ENCODE measurements at places on chromosomes 16 and 17. TPM values are rescaled to one million over a fixed set of nuclear protein-coding genes. Genes with fewer than 3 reads are reported as not detected.

SHCBP1 gene
- total RNA-seq, result 49.5 TPM

DNA sequence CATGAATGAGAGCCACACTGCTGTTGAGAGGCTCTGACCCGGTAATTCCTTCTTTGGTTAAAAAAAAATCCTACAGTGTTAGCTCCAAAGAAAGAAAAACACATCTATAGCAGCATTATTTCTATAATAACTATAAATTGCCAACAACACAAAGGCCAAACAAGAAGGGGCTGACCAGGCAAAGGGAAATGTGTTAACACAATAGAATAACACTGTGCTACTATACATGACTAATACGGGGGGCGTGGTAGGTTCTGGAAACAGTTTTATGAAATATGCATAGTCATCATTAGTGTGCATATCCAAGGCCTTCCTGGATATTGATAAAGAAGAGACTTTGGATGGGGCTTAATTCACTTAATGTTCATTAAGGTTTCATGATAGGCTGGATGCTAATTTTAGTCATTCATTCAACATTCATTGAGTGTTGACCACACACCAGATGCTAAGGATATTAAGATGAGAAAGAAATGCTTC, 50.0 kb upstream of the CCL1 start:
- no peak for DNase-seq

GRCh38 chr17:39599665-39600231, 8.0 kb downstream of the NEUROD2 start:
- DNase-seq, result no peak

DNA sequence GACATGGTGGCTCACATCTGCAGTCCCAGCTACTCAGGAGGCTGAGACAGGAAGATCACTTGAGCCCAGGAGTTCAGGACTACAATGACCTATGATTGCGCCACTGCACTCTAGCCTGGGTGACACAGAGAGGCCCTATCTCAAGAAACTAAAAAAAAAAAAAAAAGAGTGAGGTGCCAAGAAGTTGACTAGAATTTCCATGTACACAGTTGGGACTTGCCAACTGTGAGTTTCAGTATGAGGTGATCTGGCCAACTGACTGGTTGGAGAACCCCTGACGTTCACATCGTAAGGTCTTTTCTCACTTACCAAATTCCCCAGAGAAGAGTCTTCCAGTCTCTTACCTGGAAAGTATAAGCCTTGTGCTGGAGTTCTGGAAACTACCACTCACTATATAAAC, 3.1 kb upstream of the MED11 start:
- DNase-seq, result no peak

- DNase-seq, result no peak
Observed at GRCh38 chr16:1532081-1532760, 1.2 kb upstream of the TMEM204 start.

GRCh38 chr17:50289991-50290702, 15.9 kb downstream of the TMEM92 start:
- no peak for DNase-seq

DNA sequence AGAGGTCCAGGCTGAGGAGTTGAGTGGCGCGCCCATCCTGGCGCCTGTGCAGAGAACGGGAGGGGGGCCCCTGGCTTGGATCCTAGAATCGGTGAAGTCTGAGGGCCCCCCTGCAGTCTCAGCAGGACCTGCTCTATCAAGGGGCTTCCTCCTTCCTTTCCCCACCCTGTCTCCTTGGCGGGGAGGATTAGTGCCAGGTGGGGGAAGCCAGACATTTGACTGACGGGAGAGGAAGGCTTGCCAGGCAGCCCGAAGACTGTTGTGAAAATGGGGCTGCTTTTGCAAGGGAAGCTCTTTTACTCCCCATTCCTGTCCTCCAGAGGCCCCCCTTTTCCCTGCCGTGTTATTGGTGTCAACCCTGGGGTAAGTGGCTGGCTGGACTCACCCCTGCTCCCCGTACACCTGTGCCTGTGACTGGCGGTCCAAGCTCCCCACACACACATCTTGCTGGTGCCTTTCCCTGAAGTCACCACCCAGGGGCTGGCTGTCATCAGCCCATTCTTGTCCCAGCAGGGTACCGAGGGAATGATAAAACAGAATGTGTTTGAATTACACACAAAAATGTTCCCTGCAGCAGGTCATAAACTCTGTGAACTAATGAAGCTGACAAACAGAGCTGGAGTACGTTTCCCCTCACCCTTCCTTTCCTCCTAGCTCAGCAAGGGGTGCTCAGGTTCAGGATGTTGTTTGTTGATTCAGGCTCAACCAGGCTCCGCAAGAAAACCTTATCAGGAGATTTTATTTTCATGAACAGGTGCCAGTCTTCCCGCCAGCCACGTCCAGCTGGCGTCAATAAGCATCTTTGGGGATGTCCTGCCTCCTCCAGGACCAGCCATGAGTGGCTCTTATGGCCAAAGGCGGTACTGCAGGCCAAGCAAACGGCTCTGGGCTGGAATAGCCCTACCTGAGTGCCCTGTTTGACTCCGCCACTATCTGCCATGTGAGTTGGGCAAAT, 4.4 kb upstream of the ARMC7 start:
- peak; percentile 77 for DNase-seq

- no peak for DNase-seq
Observed at GRCh38 chr17:7557147-7557764, 1.3 kb upstream of the TNFSF13 start.

DNA sequence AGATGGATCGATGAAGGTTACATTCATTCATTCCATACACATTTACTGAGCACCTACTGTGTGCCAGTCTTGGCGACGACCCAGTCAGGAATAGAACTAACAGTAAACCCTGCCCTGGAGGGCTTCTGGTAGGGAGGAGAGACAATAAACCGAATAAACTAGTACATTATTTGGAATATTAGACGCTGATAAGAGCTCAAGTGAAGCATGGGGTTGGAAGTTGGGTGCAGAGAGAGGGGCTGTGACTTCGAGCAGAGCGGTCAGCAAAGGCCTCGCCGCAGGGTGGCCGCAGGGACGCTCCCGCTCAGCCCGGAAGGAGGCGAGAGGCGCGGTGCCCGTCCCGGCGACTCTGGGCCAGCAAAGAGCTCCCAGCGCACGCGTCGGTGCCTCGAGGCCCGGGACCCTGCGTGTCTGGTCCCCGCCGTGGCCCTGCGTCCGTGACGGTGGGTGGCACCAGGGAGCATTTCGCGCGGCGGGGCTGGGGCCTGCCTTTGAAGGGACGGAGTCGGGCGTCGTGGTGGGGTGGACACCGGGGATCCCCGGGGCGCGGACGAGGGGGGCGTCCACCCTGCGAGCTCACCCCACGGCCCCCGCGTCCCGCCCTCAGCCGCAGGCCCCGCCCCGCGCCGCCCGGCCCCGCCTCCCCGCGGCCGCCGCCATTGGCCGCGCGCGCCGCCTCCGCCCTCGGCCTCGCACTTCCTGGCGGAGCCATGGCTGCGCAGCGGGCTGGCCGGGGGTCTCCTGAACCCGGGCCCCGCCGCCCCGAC, at the start of gene KLHL36:
Gene KLHL36 (plus strand): TSS at position 684 of the 767 bp plus-strand sequence. CDS start 2,357 bp downstream, outside the sequence.
- DNase-seq, result peak; percentile 67

DNA sequence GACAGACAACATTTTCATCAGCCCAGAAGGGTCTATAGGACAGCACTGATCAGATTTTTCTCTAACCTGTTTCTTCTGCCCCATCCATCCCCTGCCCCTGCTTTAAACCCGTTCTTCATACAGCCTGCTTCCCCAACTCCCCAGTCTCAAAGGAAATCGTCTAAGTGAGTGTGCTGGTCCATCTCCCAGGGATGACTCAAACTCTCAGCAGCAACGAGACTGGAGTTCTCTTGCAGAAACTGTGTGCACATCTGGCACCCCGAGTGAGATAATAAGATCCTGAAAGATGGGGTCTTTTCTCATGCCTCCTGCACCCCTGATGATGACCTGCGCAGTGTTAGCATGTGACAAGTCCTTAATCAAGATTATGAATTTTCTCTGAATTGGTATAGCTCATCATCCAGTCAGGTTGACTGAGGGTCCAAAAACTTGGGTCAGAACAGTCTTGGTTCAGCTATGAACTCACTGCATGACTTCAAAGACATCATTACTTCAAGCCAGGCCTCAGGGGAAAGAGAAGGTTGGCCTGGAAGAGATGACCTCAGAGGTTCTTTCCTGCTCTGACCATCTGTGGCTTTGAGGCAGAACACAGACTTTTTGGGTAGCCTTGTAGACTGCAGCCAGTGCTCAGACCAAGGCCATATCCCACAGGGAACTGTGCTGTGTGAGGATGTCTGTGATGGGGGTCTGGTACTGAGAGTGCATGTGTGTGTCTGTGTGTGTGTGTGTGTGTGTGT, 117.9 kb downstream of the SPACA3 start:
- DNase-seq, result no peak

- DNase-seq, result no peak
Observed at GRCh38 chr16:5465714-5466113, 368.1 kb upstream of the EEF2KMT start.

- DNase-seq, result no peak
Observed at GRCh38 chr16:80631581-80631980, 90.8 kb downstream of the DYNLRB2 start.

DNA sequence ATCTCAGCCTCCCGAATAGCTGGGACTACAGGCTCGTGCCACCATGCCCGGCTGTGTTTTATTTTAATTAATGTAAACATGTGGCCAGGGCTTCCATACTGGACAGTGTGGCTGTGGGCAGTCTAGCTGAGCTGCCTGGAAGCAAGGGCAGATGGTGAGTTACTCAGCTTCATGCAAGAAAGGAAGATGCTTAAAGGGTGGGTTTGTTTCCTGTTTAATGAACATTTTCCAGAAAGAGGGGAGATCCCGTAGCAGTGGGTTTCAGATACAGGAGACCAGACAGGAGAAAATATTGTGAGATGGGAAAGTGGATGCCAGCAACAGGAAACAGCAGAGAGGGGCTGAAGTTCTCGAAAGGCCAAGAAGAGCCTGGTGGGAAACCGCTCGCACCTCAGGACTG, 7.3 kb downstream of the MAPK8IP3 start:
- DNase-seq, result no peak

DNA sequence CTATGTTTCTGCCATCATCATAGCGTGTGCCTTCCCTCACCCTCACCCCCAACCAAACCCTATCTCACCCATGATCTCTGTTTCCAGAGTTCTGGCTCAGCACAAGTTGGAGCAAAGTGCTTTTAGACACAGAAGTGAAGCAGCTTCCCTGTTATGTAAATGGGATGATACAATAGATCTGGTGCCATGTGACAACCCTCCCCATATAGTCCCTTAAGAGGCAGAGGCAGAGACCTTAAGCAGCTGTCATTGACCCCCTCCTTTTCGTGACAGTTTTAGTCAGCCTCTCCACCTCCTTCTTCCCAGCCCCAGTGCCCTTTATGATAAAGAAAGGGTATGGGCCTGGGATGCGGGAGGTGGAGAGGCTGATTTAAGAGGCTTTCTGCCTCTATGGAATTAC, 40.3 kb upstream of the MED13 start:
- DNase-seq, result no peak

DNA sequence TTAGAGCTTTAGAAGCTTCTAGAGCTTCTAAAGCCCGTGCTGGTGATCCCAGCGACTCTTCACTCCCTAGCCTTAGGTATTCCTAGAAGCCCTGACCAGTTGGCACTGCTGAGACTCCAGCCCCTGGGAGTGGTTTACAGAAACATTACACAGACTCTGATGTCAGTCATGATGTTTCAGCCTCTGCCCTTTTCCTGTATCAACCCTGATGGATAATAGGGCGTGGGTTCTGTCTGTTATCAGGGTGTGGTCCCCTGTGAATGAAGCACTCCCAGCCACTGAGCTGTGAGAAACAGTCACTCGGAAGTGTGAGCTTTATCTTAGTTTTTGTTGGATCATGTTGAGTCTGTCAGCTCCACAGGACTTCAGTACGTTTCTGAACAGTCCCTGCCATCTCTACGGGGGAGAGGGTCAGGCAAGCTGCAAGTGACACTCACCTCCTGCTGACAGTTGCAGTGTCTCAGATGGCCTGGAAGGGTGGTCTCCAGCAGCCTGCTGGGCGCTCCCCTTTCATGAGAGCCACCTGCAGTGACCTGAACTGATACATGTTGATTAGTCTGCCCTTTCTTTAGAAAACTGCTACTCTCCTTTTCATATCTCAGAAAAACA, 12.8 kb downstream of the GOSR2 start:
- DNase-seq, result no peak
